ENCODE measurements at places on chromosomes 7 and 10.

DNA sequence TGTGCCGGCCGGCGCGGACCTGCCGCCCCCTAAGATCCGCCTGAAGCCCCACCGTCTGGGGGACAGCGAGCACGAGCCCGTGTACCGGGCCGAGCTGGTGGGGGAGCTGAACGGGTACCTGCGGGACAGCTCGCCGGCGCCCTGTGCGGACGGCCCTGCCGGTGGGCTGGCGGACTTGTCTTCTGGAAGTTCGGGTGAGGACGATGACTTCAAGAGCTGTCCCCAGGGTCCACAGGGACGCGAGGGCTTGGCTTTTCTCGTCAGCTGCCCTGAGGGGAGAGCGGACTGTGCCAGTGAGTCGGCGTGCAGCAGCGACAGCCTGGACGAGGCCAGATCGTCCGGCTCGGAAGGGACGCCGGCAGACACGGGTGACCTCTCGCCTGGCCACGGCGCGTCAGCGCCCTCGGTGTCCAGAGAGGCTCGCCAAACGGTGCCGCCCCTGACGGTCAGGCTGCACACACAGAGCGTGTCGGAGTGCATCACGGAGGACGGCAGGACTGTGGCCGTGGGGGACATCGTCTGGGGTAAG, 8.5 kb downstream of the PWWP2B start:
- no peak for DNase-seq

DNA sequence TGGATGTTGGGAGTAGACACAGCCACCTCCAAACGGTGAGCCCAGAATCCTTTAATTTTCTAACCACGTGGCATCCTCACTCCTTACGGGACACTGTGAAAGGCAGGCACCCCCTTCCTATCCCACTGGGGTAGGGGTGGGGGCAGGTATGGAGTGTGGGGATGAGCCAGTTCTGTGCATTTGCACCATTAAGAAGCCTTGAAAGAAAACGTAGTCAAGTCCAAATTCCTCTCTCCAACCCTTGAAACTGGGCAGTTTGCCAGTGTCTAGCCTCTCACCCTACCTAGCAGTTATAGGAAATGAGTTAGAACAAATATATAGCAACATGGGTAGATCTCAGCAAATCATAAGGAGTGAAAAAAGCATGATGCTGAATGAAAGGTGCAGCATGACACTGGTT, 92.4 kb upstream of the LEP start:
- DNase-seq, result no peak

GRCh38 chr7:121054925-121055324, 66.4 kb downstream of the CPED1 start:
- DNase-seq, result no peak

GRCh38 chr10:119754936-119755335, 29.1 kb downstream of the INPP5F start:
- no peak for DNase-seq

DNA sequence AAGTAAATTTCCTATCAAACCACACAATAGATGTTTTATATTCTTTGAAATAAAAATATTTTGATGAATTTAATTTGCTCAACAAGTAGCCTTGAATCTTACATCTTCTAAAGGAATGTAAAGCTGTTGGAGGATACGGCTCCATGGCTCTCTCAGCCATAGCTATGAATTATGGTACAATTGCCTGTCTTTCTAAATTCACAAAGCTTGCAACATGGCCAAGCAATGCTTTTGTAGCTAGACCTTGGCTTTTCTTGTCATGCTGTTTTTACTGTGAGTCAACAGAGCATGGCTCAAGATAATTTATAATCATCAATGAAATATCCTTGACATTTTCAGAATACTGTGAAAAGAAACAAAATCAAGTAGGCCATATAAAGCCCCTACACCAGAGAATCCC, 286.7 kb downstream of the CACNA2D1 start:
- no peak for DNase-seq

DNA sequence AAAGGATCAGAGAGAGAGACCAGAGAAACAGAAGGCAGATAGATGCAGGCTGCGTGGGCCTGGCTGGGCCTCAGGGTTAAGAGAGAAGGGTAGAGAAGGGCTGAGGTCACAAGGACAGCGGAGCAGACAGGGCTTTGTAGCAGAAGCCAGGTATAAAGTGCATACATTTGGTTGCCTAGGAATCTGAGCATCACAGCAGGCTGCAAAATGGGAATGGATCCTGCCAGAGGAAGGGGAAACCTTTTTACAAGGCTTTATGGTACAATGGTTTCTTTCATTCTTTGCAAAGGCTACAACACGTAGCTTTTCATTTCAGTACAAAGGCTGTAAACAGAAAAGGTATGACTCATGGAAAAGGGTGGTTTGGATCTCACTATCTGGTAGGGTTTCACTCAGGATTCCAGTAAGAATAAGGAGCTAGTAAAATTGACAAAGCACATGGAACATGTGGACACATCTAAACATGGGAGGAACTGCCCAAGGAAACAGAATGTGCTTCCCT, 275.1 kb downstream of the DOCK4 start:
- DNase-seq, result peak; percentile 39

- no peak for DNase-seq
These were observed 40.5 kb upstream of the SAMD8 start for GRCh38 chr10:75070961-75071428.

DNA sequence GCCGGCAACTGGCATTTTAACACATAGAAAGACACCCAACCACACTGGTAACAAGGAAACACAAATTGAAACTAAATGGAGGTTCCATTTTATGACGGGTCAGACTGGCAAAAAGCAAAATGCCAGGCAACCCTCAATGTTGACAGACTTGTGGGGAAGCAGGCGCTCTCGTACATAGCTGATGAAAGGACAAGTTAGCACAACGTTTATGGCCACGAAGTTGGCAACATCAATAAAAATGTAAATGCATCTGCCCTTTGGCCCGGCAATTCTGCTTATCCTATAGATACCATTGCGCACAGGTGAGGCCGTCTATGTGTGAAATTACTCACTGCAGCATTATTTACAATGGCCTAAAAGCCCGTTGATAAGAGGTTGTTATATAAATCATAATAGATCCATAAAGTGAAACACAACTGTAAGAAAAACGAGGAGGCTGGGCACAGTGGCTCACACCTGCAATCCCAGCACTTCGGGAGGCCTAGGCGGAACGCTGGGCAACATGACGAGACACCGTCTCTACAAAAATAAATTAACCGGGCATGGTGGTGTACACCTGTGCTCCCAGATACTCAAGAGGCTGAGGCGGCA, 39.8 kb downstream of the FOXL3 start:
- no peak for DNase-seq
